Activated CD8-positive, alpha-beta T cell treated with anti-CD3 and anti-CD28 coated beads for 36 hours (primary cell): ENCODE measurements at places on chromosomes 1 and 21. TPM values are rescaled to one million over a fixed set of nuclear protein-coding genes. Genes with fewer than 3 reads are reported as not detected.

Gene CDK11B
- 32.0 TPM for total RNA-seq

DNA sequence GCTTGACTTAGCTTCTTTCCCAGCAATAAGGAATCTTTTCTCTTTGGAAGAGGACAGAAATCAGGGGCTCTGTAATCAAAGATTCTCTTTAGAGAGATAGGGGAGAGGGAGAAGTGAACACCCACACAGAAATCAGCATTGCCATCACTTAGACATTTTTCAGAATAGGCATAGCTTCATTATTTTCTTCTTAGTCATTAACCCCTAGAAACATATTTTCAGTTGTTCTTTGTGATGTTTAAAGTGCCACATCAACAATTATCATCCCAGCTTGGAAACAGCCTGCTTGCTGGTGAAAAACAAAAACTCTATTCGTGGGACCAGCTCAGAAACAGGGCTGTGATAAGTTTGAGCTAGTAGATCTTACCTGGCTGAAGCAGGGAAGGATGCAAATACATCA, 88.3 kb upstream of the SLC44A3 start:
- no peak for DNase-seq

DNA sequence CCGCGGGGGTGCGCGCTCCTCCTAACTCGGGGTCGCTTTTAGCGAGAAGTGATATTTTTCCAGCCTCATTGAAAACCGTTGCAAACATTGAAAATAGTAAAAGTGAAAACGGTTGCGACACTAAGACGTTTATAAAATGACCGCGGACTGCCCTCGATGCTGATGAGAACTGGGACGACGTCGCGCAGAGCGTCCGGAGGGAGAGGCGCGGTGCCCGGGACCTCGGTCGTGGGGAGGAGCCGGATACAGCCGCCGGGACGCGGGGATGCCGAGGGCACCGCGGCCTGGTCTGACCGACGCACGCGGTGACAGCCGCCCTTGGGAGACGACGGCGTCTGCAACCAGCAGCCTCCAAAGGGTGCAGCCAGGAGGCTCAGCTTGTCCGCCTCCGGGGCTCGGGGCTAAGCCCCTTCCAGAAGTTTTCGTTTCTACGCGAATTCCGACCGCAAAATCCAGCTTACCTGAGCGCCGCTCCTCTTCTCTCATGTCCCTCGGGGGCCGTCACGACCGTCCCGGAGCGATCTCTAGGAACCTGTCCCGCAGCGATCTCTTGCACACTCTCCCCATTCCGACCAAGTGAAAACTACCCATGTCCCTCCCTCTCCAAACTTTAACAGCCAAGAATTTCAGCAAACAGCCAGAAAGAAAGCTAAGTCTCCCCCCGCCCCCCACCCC, 144.4 kb upstream of the ETS2 start:
- DNase-seq = peak; percentile 9

Gene ITSN1
- total RNA-seq = 4.4 TPM

GRCh38 chr1:224541072-224541790, 74.9 kb upstream of the CNIH3 start:
- DNase-seq = no peak

Gene YARS1
- total RNA-seq = 231 TPM

GRCh38 chr21:28455253-28455600, 537.5 kb downstream of the LTN1 start:
- no peak for DNase-seq

GRCh38 chr1:107964336-107965109, 457 bp downstream of the VAV3 start:
- peak; percentile 42 for DNase-seq

DNA sequence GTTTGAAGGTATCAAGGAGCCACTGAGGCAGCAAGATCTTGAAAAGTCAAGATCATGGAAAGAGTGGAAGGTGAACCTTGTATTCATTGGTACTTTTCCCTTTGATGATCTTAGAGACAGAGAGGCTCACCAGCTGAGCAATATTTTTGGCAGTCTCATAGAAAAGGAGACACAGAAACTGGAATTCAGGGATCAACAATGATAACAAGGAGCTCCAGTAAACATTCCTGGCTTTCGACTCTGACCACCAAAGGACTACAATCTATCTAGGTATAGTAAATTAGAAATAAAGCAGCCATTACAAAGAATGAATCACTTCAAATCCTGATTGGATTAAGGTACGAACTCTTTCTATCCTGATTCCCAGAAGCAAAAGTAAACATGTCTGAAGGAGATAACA, 615.4 kb downstream of the KIF26B start:
- DNase-seq = no peak

Gene TEKT2
- total RNA-seq = 0.34 TPM

- no peak for DNase-seq
These were observed 6.7 kb downstream of the NCMAP start for GRCh38 chr1:24562625-24563024.

- DNase-seq = no peak
These were observed 62.2 kb downstream of the LRRC40 start for GRCh38 chr1:70143048-70143659.

DNA sequence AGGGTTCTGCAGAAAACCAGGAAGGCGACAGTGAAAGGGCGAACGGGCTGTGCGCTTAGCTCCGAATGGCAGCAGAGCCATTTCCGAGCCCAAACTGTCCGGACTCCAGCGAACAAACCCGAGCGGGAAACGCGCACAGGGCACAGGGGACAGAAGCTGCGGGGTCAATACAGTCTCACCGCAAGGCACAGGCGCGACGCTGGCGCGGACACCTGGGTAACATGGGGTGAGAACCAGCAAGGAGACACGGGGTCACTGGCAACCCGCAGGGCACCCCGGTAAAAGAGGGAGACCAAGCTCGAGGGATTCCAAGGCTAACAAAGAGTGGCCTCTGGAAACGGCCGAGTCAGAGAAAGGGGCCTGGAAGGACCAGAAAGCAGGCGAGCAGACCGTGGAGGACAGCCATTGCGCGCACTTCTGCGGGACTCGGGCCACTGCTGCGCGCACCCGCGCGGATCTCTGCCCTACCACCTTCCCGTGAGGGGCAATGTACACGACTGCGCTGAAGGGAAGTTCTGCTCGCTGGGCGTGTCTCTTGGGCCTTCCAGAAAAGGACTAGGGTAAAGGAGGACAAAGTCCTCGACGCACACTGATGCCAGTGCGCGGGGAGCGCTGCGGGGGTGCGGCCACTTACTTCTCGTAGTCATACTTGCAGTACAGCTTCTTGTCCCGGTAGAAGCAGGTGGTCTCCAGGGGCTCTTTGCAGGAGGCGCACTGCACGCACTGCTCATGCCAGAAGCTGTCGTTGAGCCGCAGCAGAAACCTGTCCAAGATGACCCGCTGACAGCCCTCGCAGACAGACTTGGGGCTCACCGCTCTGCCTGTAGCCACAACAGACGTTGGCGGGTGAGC, 3.8 kb downstream of the LMX1A start:
- DNase-seq = no peak

GRCh38 chr1:201714542-201715329, 114.2 kb upstream of the IPO9 start:
- DNase-seq = peak; percentile 18

- DNase-seq = no peak
These were observed 8.0 kb downstream of the S1PR1 start for GRCh38 chr1:101244842-101245241.

Gene GPR52
- total RNA-seq = 0.97 TPM

Gene C1orf87
- total RNA-seq = not detected

DNA sequence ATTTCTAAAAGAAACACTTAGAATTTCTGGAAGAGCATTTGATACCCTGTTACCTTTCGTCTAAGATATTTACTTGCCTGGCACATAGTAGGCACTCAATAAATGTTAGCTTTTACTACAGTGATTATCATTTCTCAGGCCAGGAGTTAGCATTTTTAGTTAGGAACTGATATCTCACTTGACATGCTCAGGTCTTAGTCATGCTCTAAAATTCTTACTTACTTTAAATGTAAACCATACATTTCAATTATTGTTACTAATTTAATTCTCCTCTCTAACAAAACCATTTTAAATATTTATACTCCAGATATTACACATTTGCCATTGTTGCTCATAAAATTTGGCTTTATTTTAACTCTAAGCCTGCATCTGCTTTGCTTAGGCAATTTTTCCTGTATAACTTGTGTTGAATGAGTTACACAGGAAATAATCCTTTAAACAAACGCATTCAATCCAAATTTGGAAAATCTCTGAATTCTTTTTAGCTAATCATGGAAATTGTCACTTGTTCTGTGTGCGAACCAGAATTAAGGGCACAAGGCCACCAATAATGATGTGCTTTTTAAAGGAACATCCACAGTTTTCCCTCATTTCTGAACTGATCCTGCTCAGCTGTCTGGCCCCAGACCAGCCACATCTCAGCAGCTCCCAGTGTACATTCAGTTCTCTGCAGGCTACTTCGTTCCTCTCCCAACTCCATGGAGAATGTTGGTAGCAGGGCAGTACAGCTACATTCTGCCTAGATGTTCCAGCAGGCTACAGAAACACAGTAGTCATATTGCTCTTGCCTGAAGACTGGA, 15.6 kb downstream of the NIBAN1 start:
- no peak for DNase-seq

Gene NOTCH2NLA
- 21.9 TPM for total RNA-seq

GRCh38 chr1:162984699-162985098, 84.5 kb upstream of the RGS4 start:
- no peak for DNase-seq

Gene SLC22A15
- total RNA-seq = 0.25 TPM

DNA sequence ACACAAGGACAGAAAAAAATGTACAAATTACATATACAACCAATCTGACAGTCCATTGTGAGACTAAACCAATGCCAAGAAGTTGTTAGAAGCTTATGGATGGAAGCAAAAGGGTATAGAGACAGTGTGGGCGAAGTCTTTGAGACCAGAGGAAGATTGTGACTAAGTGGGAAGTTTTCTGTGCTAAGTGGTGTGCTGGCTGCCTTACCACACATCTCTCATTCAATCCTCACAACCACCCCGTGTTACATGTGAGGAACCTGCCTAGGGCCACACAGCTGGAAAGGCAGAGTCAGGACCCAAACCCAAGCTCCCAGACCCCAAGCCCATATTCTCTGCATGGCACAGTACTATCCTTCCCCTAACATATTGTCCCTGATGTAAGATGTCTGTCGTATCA, 53.5 kb upstream of the DUSP10 start:
- peak; percentile 40 for DNase-seq

DNA sequence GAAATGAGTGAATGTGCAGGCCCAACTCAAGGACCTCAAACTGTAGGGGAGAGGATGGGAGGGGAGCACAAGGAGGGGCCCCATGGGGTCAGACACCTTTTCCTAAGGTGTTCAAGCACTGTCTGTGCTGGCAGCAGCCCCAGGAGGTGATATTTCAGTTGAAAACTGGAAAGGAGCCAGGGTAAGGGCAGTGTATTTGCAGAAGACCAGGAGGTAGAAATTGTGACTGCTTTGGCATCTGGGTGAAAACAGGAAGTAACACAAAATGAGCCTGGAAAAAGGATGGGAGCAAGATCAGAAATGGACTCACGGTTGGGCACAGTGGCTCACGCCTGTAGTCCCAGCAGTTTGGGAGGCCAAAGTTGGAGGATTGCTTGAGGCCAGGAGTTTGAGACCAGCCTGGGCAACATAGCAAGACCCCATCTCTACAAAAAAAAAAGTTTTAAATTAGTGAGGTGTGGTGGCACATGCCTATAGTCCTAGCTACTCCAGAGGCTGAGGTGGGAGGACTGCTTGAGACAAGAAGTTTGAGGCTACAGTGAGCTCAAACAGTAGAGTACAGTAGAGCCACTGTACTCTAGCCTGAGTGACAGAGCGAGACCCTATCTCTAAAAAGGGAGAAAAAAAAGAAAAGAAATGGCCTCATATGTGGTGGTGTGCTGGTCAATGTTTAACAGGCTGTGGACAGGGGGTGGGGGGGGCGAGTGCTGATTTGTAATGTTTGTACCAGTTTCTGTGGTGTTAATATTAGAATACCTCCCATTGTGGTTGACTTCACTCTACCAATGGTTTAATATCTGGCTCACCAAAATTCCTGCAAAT, 76.2 kb upstream of the ANGPTL1 start:
- DNase-seq = no peak

Gene ZNF648
- not detected for total RNA-seq

GRCh38 chr21:34199121-34199910, 125.9 kb downstream of the MRPS6 start:
- no peak for DNase-seq

GRCh38 chr1:201019321-201019977, 4.1 kb downstream of the KIF21B start:
- DNase-seq = peak; percentile 98

Gene HRNR
- not detected for total RNA-seq

DNA sequence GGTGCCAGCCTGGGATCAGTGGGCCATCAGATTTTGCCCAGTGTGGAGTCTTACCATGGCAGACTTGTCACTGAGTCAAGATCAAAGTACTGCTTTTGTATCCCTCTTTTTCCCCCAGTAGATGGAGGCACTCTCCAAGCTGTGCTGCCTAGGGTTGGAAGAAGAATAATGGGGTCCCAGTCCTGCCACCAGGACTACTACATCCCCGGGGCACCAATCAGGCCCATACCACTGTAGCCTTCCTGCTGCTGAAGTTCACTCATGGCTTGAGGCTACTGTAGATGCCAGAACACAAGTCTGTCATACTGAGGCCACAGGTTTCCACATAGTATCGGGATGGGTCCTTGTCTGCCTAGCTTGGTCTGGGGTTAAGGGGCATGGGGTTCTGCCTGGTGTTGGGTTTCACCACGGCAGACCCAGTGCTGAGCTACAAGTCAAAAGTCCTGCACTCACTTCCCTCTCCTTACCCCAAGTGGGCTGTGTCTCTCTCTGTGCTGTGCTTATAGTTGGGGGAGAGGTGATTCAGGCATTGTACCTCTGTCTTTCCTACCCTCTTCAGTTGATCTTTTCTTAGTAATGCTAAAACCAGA, 53.4 kb downstream of the PKN2 start:
- DNase-seq = no peak

Gene KCNK1
- total RNA-seq = not detected

Gene LCK
- total RNA-seq = 289 TPM

Gene PGM1
- 47.4 TPM for total RNA-seq

DNA sequence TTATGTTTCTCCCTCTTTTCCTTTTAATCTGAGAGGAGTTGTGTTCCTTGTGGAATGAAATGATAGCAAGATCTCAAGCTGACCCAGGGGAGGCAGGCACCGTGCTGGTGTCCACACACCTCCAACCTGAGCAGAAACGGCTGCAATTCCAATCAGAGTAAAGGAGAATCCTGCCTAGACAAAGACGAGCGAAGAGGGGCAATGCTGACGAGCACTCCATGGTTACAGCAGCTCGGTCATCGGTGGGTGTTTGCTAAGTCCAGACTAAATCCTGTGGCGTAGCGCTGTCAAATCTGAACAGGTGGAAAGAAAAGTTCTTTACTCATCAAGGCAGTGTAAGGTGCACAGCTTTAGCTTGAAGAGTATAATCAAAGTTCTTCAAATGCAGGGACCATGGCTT, 74.8 kb downstream of the PLD5 start:
- no peak for DNase-seq

GRCh38 chr21:34100790-34101189, 27.4 kb downstream of the MRPS6 start:
- no peak for DNase-seq

DNA sequence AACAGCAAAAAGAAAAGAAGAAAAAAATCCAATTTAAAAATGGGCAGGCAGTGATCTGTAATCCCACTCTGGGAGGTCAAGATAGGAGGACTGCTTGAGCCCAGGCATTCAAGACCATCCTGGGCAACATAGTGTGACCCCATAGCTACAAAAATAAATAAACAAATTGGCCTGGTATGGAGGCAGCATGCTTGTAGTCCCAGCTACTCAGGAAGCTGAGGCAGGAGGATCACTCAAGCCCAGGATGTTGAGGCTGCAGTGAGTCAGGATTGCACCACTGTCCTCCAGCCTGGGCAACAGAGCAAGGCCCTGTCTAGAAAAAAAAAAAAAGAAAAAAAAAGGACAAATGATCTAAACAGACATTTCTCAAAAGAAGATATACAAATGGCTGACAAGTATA, 99.6 kb downstream of the EIF4G3 start:
- no peak for DNase-seq
